ENCODE measurements at places on chromosomes 1 and 21. TPM values are rescaled to one million over a fixed set of nuclear protein-coding genes. Genes with fewer than 3 reads are reported as not detected.

S100A7 gene
- total RNA-seq, result not detected

DNA sequence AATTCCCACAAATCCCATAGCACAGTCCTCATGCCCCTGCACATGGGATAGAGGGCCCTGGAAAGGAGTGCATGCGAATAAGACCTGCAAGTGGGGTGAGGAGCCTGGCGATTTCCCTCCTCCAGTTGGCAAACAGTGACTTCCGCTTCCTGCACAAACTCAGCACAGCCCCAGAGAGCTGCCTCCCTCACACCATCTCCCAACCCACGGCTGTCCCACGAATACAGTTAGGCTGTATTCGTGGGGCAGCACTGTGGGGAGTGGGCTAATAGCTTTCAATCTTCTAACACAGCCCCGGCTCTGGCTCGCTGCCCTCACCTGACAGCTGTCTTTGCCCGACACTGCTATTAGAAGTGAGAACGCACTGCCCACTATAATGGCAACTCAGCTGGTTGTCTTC, 28.2 kb upstream of the CNTN2 start:
- no peak for DNase-seq

PATJ gene
- 6.0 TPM for total RNA-seq

LCE1C gene
- not detected for total RNA-seq

- DNase-seq, result no peak
Observed at GRCh38 chr1:118148034-118148433, 37.0 kb downstream of the SPAG17 start.

All from lung microvascular endothelial cell (primary cell).